ENCODE measurements at places on chromosomes 1 and 21.

DNA sequence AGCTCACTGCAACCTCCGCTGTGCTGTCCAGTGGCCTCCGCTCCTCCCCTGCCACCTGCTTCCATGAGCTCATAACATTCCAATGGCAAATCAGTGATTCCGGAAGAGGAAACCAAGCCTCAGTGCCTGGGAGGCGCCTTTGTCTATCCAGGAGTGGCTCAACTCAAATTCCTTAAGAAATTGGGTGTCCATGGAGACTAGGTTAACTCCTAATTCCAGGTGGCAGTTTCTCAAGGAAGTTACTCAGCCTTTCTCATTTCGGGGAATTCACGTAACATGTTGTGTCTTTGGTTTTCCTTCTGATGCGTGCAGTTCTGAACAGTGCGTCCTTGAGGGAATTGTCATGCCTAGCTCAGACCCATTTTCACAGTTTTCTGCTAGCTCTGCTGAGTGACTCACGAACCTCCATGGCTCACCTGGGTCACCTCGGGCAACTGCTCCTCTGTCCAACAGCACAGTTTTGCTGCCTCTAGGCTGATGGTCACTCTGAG, 89.9 kb upstream of the DSCAM start:
- DNase-seq: no peak

DNA sequence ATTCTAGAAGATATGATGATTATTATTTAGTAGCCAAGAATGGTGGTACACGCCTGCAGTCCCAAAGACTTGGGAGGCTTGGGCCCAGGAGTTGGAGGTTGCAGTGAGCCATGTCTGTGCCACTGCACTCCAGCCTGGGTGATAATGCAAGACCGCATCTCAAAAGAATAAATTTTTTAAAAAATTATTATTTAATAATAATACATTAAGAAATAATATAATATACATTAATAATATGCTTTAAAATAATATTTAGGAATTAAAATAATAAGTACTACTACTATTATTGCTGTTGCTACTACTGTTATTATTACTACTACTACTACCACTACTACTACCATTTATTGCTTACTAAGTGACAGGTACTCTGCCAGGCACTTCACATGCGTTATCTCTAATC, 27.2 kb downstream of the CCDC30 start:
- no peak for DNase-seq

DNA sequence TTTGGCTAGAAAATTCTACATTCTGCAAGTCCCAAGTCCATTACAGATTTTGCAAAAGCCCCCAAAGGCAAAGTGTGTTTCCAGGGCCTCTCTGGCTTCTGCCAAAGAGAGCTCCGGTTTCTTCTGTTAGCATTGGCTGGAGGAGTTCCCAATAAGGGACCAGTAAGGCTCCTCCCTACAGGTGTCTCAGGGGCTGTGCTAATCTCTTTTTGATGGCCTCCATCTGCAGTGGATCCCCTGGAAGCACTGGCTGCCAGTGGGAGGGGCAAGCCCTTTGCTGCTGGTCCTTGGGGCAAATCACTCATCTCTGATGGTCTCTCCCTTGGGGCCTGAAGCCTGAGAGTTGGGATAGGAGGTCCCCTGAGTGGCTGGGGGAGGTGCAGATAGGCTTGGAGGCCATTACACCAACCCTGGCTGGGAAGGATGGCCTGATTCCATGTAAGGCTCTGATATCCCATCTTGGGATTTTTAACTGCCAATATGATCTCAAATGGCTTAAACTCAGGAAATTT, 89.1 kb upstream of the USP24 start:
- DNase-seq: no peak

- no peak for DNase-seq
These were observed 57.6 kb downstream of the PEX14 start for GRCh38 chr1:10532362-10532761.

- no peak for DNase-seq
These were observed 16.9 kb downstream of the GLIS1 start for GRCh38 chr1:53722025-53722424.

DNA sequence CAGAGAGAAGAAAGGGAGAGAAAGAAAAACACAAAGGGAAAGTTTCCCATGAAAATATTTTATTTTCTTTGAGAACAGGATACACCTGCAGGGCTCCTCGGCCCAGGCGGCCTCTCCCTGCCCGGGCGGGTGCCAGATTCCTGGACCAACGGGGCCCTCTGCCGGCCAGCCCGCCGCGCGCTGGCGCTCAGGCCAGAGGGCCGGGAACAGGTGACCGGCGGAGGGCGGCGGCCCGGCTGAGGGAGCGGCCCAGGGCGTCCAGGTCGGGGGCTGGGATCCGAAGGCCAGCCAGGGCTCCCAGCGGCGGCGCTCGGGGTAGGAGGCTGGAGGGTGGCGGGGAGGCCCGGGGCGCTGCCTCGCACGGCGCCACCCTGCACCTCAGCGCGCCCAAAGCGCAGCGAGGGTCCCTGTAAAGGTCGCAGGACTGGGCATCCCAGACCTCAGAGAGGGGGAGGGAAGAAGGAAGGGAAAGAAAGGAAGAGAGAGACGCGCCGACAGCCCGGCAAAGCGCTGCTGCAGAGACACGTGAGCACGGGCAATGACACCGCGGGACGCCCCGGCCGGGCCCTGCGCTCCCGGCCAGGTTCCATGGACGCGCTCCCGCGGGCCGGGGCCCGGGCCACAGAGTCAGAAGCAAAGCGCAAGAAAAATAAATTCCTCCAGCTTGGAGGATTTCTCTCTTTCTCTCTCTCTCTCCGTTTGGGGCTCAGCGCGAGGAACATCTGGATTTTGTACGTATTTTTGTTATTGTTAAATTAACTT, 927 bp downstream of the WNT9A start:
- peak; percentile 47 for DNase-seq

- DNase-seq: no peak
These were observed 16.1 kb upstream of the NTNG1 start for GRCh38 chr1:107124694-107125093.

GRCh38 chr1:111850109-111850508, 94.4 kb downstream of the DDX20 start:
- no peak for DNase-seq

- DNase-seq: no peak
These were observed 291.0 kb downstream of the ADGRL2 start for GRCh38 chr1:82091729-82092128.

GRCh38 chr1:217498209-217498608, 132.7 kb downstream of the GPATCH2 start:
- no peak for DNase-seq

GRCh38 chr1:207944571-207944970, 33.6 kb upstream of the CD34 start:
- DNase-seq: no peak

DNA sequence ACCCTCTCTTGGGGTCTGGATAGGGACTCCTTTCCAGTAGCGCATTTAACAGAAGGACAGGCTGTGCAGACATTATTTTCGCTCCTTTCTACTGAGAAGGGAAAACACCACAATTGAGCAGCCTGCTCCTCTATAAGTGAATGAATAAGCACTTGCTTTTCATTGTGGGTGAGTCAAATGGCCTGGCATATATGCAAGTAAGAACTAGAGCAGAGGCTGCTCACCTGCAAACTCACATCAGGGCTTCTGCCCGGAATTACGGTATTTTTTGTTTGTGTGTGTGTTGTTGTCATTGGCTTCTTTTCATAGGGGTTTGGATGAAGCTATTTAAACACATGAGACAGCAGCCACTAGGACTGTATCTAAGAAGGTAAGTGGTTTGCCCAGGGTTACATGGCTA, 200.1 kb upstream of the CAMK1G start:
- DNase-seq: no peak
